Small intestine (tissue), 16 donors: ENCODE measurements at places on chromosomes 12 and 14.

GRCh38 chr12:45302621-45303369 is 86.9 kb downstream of the ANO6 start:
- no peak for DNase-seq

- peak; percentile 16 for DNase-seq
These were observed 16.7 kb upstream of the ZDHHC22 start for GRCh38 chr14:77158175-77158881.

DNA sequence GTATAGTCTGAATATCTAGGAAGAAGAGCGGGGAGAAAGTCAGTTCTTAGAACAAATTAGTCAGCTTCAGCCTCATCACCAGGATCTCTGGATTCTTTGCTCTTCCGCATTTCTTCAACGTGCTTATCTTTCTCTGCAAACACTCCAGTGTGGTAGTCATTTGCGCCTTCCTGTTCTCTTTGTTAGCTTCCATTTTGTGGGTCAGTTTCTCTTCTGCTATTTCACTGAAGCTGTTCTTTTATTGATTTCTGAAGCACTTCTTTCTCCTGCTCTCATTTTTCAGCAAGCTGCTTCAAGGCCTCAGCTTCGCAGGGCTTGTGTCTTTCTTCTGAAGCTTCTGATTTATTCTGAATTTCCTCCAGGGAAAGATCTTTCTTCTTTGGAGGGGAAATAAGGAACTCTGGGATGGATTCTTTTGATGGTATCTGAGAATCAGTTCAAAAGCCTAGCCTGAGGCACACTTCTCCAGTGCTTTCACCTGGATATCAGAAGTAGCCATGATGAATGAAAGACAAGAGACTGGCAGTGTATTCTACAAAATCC is 13.5 kb downstream of the AMN1 start:
- DNase-seq: no peak

DNA sequence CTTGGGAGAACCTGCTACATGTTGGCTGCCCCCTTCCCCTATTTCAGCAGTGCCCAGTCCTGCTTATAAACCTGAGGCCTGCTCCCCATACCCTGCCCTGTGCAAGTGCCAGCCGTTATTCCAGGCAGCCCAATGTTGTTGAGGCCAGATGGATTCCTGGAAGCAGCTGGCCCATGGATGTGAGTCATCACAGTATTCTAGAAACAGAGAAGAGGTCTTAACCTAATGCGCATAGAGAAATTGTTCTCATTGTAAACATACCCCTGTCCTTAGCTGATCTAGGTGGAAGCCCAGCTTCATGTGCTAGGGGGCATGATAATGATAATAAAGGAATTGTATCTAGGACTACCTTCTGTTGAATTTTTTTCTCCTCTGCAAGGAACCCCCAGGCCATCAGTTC is 69.7 kb downstream of the TSPAN11 start:
- no peak for DNase-seq

GRCh38 chr14:99072433-99072832 is 199.6 kb downstream of the BCL11B start:
- DNase-seq: no peak

- DNase-seq: no peak
These were observed 9.2 kb downstream of the KMT2D start for GRCh38 chr12:49051373-49051764.

- DNase-seq: no peak
These were observed 7.7 kb upstream of the PCK2 start for GRCh38 chr14:24086193-24086955.

DNA sequence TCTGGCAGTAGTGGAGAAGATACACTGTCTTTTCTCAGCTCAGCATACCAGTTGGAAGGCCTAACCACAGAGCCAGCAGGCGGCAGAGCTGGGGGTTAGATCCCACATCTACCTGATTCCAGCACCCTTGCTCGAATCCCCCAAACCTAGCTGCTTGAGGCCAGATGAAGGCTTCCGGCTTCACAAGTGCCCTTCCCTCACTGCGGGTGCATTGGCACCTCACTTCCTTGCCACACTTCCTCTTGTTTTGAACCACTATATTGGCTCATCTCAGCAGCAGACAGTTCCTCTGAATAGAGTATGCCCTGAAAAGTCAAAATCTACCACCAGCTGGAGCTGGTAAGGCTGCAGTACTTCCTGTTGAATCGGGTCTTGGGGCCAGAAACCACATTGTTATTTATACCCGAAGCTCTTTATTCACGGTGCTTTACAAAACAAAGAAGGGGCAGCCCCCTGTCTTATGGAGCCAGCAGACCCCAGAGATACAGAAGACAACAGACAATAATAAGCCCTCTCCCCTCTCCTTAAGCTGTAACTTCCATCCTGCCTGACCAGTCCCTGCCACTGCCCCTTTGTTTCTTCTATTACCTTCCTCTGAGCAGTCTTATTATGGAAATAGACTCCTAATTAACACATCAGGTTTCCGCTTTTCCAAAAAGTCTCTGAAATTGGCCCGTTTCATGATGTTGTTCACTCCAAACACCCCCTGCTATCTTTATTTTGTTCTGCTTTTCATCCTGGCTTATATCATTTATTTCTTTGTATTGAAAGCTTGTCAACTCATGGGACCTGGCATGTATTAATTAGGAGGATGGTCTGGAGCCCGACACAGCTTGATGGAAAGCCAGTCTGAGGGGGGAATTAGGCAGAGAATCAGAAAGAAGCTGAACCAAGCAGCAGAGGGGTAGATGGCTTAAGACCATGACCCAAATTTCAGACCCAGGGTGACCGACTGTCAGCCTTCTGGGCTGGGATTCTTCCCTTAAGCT is 233.5 kb downstream of the EFCAB11 start:
- no peak for DNase-seq

DNA sequence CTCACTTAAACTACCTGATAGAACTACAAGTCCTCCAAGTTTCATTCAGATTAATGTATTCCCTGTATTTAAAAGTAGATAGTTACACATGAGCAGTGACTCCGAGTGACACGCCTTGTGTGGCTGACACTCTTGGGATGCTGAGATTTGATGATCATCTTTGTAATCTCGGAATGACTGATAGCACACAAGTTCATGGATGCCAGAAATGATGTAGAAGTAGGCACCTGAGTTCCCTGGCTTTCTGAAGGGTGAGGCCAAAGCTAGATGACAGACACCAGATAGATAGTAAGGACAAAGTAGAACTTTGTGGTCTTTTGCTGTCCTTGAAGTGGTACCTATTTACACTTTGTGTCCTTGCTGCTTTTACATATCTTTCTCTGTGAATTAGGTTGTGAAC is 491.2 kb downstream of the PCNX1 start:
- DNase-seq: no peak

DNA sequence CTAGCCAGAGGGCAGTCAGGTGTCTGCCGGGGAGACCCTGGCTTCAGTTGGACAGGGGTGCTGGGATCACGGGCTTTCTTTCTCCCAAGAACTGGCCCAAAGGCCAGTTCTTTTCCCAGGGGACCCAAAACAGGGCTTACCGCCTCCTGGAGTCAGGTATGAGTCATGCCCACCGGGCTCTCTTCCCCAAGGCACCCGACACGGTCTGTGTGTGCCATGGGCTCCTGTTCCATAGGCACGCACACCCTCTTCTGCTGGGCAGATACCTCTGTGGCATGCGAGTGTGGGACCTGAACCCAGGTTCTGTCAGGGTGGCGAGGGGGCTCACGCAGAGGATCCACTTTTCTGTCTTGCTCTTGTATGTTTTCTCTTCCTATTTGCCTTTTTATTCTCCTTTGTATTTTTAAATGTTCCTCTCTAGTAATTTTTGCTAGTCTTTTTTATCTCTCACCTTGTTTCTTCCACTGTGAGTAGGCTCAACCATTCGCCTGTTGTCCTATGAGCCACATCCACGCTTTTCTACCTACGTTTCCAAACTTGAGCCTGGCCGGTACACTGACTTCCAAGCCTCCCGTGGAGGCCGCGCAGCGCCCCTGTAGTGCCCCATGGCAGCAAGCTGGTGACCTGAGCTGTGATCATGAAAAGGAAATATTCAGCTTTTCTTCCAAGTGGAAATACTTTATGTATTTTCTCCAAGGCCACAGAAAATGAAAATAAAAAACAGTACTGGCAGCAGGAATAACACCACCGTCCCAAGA is 362.2 kb downstream of the CACNA1C start:
- DNase-seq: no peak

DNA sequence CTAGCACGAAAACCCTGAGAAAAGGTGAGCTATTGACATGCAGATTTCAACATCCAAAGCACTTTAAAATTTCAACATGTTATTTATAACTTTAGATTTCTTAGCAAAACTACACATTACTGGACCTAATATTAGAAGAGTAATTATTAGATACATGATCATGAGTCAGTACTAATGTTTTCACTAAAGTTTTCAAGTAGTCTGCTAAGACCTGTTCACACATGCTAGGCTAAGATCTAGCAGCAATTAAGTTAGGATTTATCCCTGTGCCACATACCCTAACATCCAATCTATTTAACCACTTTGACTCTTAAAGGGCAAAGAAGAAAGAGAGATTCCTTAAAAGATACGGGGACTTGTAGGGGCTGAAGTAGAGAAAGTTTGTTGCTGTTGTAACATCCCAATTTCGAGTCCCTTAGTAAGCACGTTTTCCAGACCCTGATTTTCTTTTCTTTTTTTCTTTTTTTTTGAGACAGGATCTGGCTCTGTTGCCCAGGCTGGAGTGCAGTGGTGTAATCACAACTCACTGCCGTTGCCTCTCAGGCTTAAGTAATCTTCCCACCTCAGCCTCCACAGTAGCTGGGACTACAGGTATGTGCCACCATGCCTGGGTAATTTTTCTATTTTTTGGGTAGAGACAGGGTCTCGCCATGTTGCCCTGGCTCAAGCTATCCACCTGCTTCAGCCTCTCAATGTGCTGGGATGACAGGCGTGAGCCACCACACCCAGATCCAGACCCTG is 102.5 kb upstream of the ATF7IP start:
- DNase-seq: no peak

DNA sequence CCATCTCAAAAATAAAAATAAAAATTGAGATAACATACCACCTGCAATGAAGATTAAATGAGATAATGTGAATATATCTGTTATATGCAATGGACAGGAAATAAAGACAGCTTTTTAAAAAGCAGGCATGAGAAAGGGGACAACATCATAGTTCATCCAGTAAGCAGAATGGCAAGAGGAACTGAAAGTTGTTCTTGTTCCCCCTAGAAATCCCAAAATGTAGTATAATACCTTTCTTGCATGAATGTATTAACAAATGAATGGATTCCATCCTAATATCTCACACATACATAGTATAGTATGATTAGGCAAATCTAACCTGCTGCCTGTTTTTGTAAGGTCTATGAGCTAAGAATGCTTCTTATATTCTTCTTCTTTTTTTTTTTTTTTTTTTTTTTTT is 31.4 kb downstream of the FGD6 start:
- DNase-seq: no peak

DNA sequence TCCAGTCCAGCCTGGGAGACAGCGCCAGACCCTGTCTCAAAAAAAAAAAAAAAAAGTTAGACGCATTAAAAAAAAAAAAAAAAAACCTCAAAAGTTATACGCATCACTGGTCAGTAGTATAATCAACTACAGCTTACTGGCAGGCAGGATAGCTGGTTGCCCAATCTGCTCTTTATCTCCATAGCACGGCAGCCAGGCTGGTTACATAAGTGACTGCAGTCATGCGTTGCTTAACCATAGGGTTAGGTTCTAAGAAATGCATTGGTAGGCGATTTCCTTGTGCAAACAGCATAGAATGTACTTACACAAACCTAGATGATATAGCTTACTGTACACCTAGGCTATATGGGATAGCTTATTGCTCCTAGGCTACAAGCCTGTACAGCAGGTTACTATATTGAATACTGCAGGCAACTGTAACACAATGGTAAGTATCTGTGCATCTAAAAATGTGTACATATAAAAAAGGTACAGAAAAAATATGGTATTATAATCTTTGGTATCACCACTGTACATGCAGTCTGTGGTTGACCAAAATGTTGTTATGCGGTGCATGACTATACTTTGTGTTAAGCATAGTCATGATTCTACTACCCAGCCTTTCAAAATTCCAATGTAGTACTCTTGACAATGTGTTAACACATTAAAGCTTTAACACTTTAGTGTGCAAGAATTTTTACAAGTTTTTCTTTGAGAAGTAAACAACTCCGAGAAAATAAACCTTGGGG is 8.1 kb downstream of the L2HGDH start:
- peak; percentile 57 for DNase-seq

DNA sequence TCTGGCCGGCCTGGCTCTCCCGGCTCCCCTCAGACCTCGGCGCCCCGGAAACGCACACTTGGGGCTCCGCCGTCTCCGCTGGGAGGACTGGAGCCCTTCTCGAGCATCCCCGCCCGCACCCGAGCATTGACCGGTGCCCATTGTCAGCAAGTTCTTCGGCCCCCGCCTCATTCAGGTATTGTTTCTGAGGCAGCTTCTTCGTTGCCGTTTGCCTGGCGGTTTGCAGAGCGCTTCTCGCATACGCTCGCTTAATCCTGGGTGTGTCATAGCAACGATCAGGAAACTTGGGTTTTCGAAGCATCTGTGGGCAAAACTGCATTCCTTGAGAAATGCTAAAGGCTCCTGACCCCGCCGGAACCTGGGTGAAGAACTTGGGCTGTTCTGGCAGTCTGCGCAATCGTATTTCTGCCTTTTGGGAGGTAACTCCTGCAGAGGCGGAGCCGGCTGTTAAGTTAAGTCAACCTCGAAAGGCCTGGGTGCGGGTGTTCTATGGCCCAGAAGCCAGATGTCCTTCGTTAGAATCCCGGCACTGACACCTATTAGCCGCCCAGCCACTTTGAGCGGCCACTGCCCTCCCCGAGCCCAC is 518 bp downstream of the GSKIP start:
- peak; percentile 76 for DNase-seq

- no peak for DNase-seq
These were observed 62.0 kb upstream of the LMNTD1 start for GRCh38 chr12:25615119-25615518.

GRCh38 chr14:57390806-57391516 is 575 bp downstream of the NAA30 start:
- DNase-seq: peak; percentile 53

DNA sequence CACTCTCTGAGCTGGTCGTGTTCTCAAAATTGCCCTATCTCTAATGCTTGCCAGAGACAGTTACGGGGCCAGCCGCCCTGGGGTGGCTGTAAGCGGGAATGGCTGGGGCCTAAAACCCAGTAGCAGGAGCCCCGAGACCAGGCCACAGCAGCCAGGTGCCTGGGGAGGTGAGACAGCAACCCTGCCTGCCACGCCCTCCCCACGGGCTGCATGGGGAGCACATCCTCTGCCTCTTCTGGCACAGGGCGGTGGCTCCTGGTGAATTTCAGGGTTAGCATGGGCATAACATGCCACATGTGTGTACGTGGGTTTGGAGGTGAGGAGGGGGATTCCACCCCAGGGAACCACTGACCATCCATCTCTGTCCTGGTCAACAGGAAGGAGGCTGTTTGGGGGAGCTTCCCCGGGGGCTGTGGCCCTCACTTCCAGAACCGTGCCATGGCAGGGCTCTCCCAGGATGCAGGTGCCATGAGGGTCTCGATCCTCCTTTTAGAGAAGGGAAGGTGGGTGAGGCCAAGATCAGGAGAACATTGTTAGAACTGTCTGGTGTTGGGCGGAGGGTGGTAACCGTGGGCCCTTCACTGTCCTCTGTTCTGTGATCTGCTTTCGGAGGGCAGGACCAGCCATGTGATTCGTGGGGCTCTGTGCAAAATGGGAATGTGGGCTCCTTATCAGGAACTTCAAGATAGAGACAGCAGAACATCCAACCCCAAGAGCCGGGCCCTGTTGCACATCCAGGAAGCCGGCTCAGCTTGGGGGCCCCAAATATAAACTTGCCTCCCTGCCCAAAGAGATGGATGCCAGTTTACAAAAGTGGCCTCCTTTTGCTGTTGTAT is 312.2 kb upstream of the DIO3 start:
- DNase-seq: no peak
